ENCODE measurements at places on chromosomes 16 and 17.

DNA sequence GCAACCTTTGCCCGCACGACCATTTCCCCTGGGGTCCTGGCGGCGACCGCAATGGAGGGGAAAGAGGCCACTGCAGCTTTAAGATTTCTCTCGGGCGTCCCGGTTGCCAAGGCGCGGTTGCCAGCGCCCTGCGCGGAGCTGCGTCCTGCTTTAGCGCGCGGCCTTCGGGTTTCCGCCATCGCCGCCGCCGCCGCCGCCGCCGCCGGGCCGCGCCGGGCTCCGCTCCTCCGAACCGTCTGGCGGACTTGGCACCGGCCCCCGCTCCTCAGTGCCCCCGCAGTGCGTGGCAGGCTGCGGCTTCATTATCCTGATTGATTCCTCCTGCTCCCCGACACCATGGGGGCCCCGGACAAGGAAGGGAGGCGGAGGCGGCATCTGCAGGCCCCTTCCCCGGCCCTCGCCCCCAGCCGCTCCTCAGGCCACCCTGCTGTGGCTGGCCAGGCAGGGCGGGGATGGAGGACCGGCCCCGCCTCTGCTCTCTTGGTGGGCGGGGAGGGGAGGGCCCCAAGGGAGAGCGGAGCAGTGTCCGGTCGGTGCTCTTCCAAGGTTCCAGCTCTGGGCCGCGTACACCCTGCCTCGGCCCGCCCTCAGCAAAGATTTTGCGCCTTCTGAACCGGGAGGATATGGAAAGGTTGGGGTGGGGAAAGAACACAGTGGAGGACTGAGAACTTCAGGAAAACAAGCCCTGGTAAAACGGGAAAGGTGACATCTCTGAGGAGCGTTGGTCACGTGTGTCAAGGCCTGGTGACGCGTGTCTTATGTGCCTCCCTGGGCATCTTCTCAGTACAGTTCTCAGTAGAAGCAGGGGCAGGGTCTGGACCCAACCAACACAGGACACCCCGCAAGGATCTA is 34.0 kb downstream of the NEUROD2 start:
- peak; percentile 32 for DNase-seq

DNA sequence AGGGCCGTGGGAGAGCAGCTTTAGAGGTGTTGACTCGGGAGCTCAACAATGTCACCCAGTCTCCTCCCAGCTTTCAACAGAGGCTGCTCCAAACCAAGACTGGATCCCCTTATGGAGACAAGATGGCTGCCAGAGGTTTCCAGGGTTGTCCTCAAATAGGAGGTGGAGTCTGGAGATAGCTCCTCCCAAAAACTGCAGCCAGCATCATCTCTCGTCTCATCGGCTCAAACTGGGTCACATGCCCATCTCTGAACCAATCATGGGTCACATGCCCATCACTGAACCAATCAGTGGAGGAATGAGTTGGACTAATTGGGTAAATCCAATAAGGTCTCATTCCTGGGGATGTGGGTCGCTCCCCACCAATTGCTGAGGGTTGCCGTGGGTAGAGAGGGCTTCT is 41.1 kb upstream of the C16orf82 start:
- DNase-seq, result no peak

GRCh38 chr17:7858522-7858810 is 663 bp downstream of the CYB5D1 start:
- peak; percentile 66 for DNase-seq

GRCh38 chr17:66347661-66348514 is 45.5 kb downstream of the PRKCA start:
- peak; percentile 35 for DNase-seq

- DNase-seq, result peak; percentile 32
Measured at GRCh38 chr17:44350733-44351226, 5.7 kb downstream of the GRN start.

DNA sequence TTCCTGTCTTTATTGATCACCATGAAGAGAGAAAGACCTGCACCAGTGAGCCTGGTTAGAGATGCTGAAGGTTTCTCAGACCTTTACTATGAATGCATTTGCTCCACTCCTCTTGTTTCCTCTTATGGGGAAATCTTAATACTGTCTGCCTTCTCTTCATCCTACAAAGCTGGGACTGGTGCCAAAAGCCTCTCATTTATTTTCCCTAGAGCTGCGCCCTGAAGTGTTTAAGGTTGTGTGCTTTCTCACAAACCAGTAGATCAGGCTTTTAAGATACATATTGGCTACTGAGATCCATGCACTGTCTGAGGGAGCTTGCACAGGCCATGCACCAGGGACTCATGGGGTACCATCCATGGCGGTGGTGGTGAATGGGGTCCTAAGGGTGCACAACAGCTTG is 286.1 kb upstream of the PMFBP1 start:
- DNase-seq, result no peak

DNA sequence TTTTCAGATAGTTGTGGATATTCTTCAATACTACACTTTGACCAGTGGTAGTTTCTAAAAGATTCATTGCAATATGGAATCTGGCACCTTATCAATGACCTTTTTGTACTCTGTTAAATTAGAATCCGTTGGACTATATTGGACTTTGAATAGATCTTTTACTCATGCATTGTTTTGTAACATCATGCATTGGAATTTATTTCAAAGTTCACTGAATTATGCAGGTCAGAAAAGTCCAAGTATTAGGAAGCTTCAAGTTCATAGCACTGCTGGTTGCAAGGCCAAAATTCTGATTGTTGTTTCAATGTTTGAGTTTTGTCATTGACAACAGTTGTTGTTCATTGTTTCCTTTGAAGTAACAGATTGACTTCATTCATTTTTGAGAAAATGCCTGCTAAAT is 7.9 kb upstream of the DHRS11 start:
- DNase-seq, result no peak

DNA sequence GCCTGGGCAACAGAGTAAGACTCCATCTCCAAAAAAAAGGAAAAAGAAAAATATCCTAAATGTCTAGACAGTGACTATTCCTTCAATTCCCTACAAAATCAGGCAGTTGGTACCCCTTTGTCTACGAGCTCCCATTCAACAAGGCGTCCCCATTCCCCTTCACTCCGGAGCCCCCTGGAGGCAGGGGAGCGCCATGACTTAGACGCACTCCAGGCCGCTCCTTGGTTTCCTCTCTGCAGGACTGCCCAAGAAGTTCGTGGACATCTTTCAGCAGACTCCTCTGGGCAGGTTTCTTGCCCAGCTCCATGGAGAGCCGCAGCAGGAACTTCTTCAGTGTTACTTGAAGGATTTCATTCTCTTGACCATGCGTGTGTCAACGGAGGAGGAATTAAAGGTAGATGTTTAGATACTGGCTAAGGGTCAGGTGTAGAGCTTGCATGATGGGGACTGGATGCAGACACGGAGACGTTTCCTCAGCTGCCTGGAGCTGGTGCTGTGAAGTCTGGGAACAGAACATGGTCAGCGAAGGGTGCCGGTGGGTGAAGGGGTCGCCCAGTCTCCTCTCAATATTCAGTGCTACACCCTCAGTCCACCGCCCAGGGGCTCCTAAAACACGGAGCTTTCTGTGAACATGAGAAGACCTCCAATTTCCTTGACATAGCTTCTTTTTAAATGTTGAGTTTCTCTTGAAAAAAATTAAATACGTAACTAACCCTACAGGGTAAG is 53.3 kb upstream of the ENDOV start:
- DNase-seq, result no peak

All from HFFc6 (cell line).